ENCODE measurements at places on chromosomes 4 and X.

DNA sequence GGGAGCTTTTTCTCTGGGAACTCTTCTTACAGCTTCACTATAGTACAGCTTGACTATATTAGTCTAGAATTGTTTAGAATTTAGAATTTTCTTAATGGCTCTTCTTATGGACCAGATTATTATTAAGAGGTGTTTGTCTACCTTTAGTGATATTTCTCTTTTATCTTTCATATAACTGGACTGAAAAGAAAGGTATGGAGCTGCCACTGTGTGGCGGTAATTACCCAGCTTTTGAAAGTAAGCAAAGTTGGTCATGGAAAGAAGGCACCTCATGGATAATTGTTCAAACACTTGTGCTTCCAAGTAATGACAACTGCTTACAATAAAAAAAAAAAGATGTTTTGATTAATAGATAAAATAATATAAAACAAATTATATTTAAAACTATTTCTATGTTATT lies 1112.5 kb downstream of the TECRL start:
- H3K4me3 ChIP-seq = no peak overlapping the region
- H3K4me1 ChIP-seq = no peaks in the 10 kb centered on the region
- no peaks in the 10 kb centered on the region for H3K27me3 ChIP-seq
- no peak overlapping the region for H3K27ac ChIP-seq
- DNase-seq = peak; percentile 8
- no peaks in the 10 kb centered on the region for H3K36me3 ChIP-seq

DNA sequence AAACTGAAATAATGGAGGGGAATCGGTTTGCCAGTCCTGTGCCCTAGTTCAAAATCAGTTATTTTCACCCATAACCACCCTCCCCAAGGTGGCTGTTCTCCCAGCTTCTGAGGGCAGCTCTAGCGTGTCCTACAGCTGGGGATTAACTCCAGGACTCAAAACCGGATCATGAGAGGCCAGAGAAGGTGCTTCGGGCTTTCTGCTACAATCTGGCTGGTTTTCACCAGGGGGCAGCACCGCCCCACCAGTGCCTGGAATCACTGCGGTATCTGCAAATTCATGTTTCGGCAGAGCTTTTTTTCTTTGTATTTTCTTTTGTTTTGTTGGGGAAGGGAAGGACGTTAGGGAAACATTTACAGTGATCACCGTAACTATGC lies 28.4 kb downstream of the PDHA1 start:
- H3K4me3 ChIP-seq = no peak overlapping the region
- H3K27ac ChIP-seq = no peak overlapping the region
- no peaks in the 10 kb centered on the region for H3K27me3 ChIP-seq
- DNase-seq = peak; percentile 83
- no peaks in the 10 kb centered on the region for H3K4me1 ChIP-seq

DNA sequence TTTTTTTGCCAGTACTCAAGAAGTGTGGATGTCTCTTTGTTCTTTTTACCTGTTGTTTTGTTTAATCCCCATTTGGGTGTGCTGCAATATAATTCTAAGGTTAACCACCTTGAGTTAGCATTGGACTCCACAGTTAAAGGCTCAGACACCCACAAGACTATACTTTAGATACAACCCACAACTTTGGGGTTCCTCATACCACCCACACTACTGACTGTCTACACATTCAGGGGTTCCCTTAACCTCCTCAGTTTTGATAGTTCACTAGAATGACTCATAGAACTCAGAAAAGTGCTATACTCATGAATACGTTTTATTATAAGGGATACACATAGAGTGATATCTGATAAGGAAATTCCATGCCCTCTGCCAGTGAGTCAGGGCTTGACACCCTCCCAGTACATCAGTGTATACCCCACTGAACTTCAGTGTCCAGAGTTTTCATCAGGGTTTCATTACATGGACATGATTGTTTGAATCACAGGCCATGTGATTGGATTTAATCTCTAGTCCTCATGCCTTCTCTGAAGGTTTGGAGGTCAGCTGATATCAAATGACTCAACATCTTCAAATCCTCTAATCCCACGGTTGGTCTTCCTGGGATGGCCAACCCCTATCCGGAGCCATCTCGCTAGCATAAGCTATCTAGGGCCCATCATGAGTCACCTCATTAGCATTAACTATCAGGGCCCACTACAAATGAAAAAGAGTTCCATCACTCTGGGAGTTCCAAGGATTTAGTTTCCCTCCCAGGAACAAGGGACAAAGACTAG lies 357.7 kb upstream of the EMCN start:
- no peak overlapping the region for H3K4me3 ChIP-seq
- no peaks in the 10 kb centered on the region for H3K36me3 ChIP-seq
- H3K27ac ChIP-seq = no peak overlapping the region
- H3K4me1 ChIP-seq = no peaks in the 10 kb centered on the region

DNA sequence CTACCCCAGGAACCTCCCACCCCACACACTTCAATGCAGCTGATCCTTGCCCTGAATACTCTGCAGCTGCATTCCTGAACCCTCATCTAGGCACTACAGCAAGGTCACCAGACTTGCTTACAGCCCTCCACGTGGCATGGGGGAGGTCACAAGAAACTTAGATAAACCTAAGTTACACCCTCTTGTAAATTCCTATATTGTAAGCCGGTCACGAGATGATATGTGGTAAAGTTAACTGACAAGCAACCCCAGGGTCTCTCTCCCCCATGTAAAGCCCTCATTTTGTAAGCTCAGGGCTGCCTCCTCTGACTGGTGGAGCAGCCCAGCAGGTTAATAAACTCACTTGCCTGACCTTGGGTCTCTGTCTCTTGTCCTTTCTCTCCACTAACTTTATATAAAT lies 570.7 kb downstream of the PCDH7 start:
- no peak for DNase-seq
- H3K4me1 ChIP-seq = no peaks in the 10 kb centered on the region
- no peak overlapping the region for H3K27ac ChIP-seq
- no peaks in the 10 kb centered on the region for H3K27me3 ChIP-seq

GRCh38 chr4:5052726-5053425 lies 1.6 kb downstream of the STK32B start:
- H3K27ac ChIP-seq = no peak overlapping the region
- H3K36me3 ChIP-seq = no peaks in the 10 kb centered on the region
- no peaks in the 10 kb centered on the region for H3K4me1 ChIP-seq
- H3K4me3 ChIP-seq = no peak overlapping the region
- peaks cover 11% of the 10 kb centered on the region for H3K27me3 ChIP-seq

DNA sequence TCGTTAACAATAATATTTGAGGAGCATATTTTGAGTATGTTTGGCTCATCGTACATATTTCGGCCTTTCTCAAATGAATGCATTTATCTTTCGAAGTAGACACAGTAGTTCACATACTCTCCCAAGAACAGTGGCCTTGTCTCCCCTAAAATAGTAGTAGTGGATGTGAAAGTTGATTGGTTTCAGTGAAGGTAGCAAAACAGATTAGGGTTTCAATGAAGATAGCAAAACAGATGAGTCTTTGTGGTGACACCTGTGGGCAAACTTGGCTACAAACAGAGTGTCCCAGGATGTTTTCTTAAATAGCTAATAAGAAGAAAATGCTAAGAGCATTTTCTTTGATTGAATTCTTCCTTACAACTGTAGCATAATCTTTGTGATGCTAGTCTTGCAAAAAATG lies 67.0 kb downstream of the USP9X start:
- peaks cover 15% of the 10 kb centered on the region for H3K36me3 ChIP-seq
- H3K4me3 ChIP-seq = no peak overlapping the region

- no peaks in the 10 kb centered on the region for H3K4me1 ChIP-seq
- H3K36me3 ChIP-seq = no peaks in the 10 kb centered on the region
- H3K27me3 ChIP-seq = no peaks in the 10 kb centered on the region
- H3K4me3 ChIP-seq = no peak overlapping the region
- H3K27ac ChIP-seq = no peak overlapping the region
Measured at GRCh38 chr4:38791010-38791409, 8.2 kb upstream of the TLR10 start.

GRCh38 chrX:10254739-10255138 lies 98.0 kb downstream of the CLCN4 start:
- H3K27me3 ChIP-seq = peaks cover 4% of the 10 kb centered on the region
- H3K36me3 ChIP-seq = no peaks in the 10 kb centered on the region
- H3K4me3 ChIP-seq = no peak overlapping the region
- no peak overlapping the region for H3K27ac ChIP-seq

- no peak overlapping the region for H3K27ac ChIP-seq
- H3K4me1 ChIP-seq = peaks cover 4% of the 10 kb centered on the region
- no peak for DNase-seq
- H3K4me3 ChIP-seq = no peak overlapping the region
- no peaks in the 10 kb centered on the region for H3K36me3 ChIP-seq
- H3K27me3 ChIP-seq = no peaks in the 10 kb centered on the region
Measured at GRCh38 chr4:38008571-38009021, 48.4 kb downstream of the PTTG2 start.

DNA sequence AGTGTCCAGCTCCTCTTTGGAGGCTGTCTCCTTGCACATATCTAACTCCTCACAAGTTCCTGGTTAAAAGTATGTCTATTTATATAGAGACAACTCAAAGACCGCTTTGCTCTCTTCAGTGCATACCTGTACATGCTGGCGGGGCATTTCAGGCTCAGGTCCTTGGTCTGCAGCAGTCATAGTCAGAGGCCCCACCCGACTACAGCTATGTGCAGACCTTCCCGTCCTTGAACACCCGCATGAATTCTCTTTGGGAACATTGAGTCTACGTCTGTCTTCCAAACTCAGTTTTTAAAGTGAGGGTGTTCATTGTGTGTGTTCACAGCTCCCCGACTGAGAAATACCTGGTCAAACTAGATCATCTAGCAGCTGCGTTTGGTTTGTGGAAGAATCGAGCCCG lies 4.2 kb downstream of the BCOR start:
- H3K4me1 ChIP-seq = peaks cover 45% of the 10 kb centered on the region
- H3K27me3 ChIP-seq = no peaks in the 10 kb centered on the region
- no peak overlapping the region for H3K27ac ChIP-seq
- no peak for DNase-seq
- H3K36me3 ChIP-seq = no peaks in the 10 kb centered on the region
- H3K4me3 ChIP-seq = no peak overlapping the region

DNA sequence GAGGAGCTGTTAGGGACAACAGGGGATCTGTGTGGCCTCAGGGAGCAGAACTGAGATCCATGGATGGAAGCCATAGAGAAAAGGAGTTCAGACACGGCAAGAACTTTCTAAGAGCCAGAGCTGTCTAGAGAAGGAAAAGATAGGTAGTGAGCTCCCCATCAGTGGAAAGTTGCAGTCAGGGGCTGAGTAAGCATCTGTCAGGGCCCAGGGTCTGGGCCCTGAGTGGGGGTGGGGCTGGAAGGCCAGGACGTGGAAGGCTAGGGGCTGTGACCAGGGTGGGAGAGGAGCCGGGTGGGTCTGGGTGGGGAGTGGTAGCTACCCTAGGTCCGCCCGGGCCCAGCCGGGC lies 324 bp upstream of the MSN start:
- no peak overlapping the region for H3K4me3 ChIP-seq
- no peaks in the 10 kb centered on the region for H3K36me3 ChIP-seq
- peaks cover 4% of the 10 kb centered on the region for H3K4me1 ChIP-seq
- peak overlapping the region; percentile 64 for H3K27ac ChIP-seq

- H3K27ac ChIP-seq = no peak overlapping the region
- no peaks in the 10 kb centered on the region for H3K4me1 ChIP-seq
- H3K27me3 ChIP-seq = no peaks in the 10 kb centered on the region
- H3K36me3 ChIP-seq = no peaks in the 10 kb centered on the region
- H3K4me3 ChIP-seq = no peak overlapping the region
Measured at GRCh38 chr4:168071304-168071703, 21.0 kb upstream of the ANXA10 start.

DNA sequence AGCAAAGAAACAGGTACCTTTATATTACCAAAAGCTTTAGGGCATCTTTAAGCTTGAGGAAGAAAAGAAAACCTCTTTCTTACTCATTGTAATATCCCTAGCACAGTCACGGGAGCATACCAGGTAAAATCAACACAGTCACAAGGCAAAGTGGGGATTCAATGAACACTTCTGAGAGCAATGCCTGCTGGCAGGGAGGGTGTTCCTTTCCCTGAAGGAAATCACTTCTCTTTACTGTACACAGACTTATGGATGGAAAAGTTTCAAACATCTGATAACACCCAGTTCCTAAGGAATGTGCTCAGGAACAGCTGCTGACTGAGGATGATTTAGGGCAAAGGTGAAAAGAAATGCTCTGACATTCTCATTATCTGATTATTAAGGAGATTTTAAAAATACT lies 94.8 kb downstream of the MAML3 start:
- H3K36me3 ChIP-seq = no peaks in the 10 kb centered on the region
- H3K4me1 ChIP-seq = peaks cover 2% of the 10 kb centered on the region
- peak; percentile 36 for DNase-seq
- no peaks in the 10 kb centered on the region for H3K27me3 ChIP-seq

- H3K27me3 ChIP-seq = peaks cover 11% of the 10 kb centered on the region
- H3K4me3 ChIP-seq = no peak overlapping the region
- no peak overlapping the region for H3K27ac ChIP-seq
Measured at GRCh38 chrX:49958727-49959485, 36.5 kb downstream of the CLCN5 start.

- H3K4me1 ChIP-seq = no peaks in the 10 kb centered on the region
- no peak overlapping the region for H3K4me3 ChIP-seq
- H3K27ac ChIP-seq = no peak overlapping the region
- H3K27me3 ChIP-seq = no peaks in the 10 kb centered on the region
- DNase-seq = no peak
Measured at GRCh38 chr4:1154523-1155182, 17.7 kb downstream of the SPON2 start.

DNA sequence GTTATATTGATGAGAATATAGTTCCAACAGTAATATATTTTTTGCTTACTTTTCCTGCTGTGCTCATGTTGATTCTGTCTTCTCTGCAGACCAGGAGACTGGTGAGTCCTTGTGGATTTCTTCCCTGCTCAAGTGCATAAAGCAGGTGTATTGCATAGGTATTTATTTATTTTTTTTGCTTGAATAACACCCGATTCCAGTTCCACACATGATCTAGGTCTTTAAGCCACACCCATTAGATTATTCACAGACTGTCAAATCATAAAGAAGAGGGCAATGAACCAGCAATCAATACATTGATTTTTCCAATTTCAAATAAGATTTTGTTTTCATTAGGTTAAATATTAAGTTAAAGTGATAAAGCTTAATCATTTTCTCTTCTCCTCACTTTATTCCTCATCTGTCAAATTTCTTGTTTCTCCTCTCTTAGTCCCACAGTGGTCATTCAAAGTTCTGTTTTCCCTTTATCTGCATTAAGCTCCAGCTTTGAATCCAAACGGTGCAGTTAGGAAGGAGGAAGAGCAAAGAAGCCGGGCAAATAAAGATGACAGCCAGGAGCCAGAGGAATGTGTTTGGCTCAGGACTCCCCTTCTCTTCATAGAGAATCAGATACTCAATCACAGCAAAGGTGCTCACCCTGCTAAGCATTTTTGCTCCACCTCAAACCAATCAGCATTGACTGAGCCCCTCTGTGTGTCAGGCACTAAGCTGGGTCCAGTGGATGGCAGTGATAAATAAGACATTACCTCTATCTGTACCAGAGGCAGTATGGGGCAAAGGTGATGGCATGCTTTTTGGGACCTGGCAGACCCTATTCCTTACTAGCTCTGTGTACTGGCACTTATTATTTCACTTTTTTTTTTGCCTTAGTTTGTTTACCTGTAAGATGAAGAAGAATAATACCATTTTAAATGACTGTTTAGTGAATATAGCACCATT lies at the start of gene ADH1A:
Gene ADH1A (minus strand): TSS at position 138 of the 939 bp plus-strand sequence. CDS start 71 bp downstream, at position 67.
- H3K27ac ChIP-seq = no peak within 1 kb of the TSS
- H3K27me3 ChIP-seq = no peaks in the 10 kb centered on the region
- no peaks in the 10 kb centered on the region for H3K36me3 ChIP-seq
- DNase-seq = no peak
- peaks cover 4% of the 10 kb centered on the region for H3K4me1 ChIP-seq

Data from lung (tissue), 17 donors.